Activated CD4-positive, CD25-positive, alpha-beta regulatory T cell treated with anti-CD3 and anti-CD28 coated beads, Interleukin-2, amount 50 U/mL, for 16 hours (primary cell): ENCODE measurements at places on chromosomes 6 and 20.

GRCh38 chr6:78489874-78490273, 377.5 kb upstream of the IRAK1BP1 start:
- DNase-seq = no peak

GRCh38 chr6:19231878-19232561, 605.1 kb upstream of the ID4 start:
- no peak for DNase-seq

DNA sequence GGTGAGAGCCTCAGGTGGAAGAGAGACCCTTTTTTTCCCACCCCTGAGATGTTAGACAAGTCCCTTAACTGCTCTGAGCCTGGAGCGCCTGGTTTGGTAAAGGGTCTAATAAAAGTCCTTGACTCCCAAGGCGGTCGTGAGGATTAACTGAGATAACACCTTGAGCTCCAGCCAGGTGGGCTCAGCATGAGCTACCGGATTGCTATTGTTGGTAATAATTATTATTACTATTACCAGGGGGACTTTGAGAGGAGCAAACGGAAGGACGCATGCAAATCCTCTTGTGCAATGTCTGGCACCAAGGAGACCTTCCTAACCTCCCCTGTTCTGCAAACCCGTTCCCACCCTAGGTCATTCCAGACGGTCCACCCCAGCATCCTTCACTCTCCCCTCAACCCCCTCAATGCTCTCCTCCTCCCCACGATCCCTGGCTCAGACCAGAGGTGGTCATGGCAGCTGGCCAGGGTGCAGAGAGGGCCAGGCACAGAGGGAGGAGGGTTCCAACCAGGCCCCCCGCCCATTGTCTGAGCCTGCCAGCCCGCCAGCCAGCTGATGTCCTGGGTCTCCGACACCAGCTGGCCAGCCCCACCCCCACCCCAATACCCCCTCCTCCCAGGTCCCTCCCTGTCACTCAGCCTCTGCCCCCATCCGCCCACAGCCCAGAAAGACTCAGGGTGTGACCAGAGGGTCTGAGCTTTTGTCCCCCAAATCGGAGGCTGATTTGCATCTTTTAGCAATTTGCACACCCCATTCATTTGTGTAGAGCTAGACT, 14.3 kb upstream of the CBFA2T2 start:
- DNase-seq = no peak

DNA sequence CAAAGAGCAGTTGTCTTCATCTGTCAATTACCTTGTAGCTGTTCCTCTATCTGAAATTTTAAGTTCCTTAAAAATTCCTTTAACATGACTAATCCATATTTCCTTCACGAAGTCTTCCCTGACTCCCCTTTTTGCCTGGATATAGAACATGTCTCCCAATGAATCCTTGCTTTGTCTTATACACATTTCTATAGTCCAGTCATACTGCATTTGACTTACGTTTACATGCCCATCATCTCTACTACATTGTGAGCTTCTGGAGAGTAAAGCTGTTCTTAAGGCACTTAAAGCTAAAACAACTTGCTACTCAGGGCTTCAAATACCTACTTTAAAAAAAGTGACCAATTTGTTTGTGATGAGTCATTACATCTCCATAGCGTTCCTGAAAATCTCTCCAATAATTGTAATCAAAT, 4.9 kb downstream of the REV3L start:
- no peak for DNase-seq

DNA sequence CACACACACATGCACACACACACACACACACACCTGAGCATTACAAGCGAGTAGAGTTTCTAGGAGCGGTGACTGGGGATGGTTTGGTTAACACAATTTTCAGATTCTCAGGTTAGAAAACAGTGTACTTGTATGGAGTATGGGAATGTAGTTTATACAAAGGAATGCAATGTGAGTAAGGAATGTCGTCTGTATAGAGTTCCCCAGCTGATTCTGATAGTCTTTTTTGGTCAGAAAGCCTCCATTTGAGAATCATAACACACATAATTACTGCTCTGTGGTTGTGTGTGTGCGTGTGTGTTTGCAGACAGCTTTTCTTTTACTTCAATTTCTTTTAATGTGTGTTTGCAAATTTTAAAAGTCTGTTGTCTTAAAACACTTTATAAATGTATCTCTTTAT, 93.2 kb downstream of the MYO6 start:
- no peak for DNase-seq

DNA sequence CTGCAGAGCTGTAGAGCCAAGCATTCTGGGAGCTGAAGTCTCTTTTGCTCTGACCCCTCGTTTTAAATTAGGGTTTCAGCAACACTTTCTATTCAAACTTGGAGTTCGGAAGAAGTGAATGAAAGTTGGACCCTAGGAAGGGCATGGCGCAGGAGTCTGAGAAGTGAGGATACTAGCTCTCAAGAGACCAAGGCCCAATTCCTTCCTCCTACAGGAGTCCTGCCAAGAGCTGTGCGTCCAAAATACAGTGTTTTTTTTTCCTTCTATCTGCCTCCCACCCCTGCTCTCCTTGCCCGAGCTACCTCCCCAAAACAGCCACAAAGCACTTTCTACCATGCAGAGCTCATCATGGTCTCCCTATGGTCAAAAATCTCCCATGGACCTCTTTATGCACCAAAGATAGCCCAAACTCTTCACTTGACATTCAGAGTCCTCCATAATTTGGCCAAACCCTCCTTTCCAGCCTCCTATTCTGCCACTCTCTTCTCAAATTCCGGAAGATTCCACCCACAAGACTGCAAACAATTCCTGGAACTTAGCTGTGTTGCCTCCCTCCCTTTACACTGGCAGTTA, 649 bp upstream of the CSNK2A1 start:
- no peak for DNase-seq

GRCh38 chr6:13492357-13492756, 5.0 kb upstream of the GFOD1 start:
- no peak for DNase-seq
